Activated naive CD8-positive, alpha-beta T cell treated with anti-CD3 and anti-CD28 coated beads, Interleukin-2, amount 10 ng/mL, durations not matched to agents 7 days and 5 days (primary cell): ENCODE measurements at places on chromosomes 16 and 17.

GRCh38 chr16:49964973-49965372 is 60.1 kb upstream of the CNEP1R1 start:
- DNase-seq = no peak

DNA sequence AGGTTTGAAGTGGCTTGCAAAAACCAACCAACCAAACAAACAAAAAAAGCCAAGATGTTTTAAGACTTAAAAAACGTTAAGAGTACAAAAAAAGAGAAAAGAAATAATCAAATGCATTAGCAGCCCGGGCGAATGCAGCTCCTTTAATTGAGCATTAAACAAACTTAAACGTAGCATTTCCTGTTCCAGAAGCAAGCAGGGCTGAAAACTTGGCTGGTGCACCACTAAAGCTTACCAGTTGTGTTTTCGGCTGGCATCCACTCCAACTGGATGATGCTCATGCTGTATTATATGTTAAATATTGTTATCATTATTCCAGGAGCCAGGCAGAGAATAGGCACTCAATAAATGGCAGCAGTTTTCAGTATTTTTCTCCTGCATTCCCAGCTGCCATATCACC is 45.1 kb downstream of the IRX6 start:
- DNase-seq = no peak

DNA sequence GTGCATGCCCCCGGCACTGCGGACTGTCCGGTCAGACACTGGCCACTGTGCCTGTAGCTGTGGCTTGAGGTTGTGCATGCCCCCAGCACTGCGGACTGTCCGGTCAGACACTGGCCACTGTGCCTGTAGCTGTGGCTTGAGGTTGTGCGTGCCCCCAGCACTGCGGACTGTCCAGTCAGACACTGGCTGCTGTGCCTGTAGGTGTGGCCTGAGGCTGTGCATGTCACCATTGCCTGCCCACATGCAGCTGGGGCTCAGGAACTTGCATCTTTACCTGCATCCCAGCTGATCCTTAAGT is 5.2 kb downstream of the MTHFSD start:
- DNase-seq = no peak

DNA sequence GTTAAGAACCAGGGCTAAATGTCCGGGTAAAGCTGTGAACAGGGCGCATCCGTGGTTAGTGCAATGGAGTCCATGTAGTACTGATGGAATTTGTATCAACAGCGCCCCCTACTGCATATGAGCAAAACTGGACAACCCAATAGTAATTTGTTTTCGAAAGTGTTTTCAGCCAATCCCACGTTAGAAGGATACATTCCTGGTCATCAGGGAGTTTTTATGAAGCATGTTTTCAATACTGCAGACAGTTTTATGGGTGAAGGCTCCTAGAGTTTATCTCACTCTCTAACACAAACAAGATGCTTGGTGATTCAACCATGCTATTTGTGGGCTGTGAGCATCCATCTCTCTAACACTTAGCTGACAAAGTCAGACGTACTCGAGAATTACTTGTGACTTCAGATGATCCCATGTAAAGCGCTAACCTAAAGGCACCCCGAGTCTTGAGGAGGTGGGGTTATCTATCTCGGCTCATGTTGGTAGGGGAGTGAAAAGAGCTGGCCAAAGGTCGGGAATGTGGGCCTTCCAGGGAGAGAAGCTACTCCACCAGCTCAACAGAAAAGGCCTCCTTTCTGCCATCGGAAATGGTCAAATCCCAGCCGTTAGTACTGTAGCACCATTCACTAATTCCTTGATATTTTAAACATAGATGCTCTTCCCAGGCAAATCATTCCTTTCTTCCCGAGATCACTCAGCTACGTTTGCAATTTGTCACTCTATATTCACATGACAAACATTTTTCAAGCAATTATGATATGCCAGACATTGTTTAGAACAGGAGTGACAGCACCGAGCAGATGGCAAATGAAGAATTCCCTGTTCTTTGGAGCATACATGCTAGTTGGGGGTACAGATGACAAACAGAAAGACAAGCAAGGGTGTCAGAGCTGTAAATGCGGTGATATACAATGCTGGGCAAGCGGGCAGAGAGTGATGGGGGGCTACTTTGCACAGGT is 46.9 kb upstream of the HNF1B start:
- no peak for DNase-seq

DNA sequence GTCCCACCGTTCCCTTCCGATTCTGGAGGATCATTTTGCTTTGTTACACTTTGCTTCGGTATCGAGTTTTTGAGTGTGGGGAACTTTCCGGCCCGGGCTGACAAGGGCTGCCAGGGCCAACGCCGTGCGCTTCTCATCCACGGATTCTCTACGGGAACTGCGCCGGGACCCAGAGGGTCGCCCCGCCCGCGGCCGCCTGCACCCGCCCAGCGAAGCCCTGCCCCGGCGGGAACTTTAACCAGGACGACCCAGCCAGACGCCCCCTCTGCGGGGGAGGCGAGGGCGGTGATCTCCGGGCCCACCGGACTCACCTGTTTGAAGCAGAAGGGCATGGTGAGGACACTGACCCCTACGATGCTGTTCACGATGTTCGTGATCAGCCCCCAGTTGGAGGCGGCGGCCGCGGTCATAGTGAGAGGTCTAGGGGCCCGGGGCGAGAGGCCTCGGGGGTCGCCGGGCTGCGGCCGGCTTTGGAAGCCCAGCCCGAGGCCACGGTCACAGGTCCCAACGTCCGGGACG is 536 bp downstream of the SLC38A10 start:
- no peak for DNase-seq

GRCh38 chr17:1058423-1059130 is 61.6 kb downstream of the TIMM22 start:
- DNase-seq = peak; percentile 73

DNA sequence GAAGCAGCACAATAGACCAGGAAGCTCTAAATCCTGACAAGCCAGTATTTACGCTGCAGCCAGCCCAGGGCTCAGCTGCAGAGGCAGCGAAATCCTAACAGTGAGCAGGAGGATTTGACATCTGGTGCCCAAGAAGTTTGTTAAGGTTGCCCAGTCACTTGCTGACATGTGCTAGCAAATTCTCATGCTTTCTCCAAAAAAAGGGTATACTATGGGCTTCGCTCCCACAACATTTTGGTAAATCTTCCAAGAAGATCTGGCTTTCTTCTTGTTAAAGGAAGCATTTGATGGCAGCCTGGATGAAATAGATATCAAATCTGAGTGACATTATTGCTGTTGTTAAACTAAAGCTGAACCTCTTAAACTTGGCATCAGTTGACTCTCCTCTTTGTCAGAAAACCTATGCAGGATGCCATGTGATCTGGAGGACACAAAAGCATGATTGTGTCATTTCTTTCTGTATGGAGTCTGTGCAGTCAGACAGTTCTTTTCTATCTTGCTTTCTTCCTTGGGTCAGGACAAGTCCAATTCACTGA is 949.7 kb upstream of the RBFOX1 start:
- DNase-seq = no peak

- no peak for DNase-seq
Measured at GRCh38 chr17:63706336-63707082, 6.6 kb upstream of the LIMD2 start.

GRCh38 chr16:18959031-18959505 is 24.7 kb upstream of the TMC7 start:
- no peak for DNase-seq

DNA sequence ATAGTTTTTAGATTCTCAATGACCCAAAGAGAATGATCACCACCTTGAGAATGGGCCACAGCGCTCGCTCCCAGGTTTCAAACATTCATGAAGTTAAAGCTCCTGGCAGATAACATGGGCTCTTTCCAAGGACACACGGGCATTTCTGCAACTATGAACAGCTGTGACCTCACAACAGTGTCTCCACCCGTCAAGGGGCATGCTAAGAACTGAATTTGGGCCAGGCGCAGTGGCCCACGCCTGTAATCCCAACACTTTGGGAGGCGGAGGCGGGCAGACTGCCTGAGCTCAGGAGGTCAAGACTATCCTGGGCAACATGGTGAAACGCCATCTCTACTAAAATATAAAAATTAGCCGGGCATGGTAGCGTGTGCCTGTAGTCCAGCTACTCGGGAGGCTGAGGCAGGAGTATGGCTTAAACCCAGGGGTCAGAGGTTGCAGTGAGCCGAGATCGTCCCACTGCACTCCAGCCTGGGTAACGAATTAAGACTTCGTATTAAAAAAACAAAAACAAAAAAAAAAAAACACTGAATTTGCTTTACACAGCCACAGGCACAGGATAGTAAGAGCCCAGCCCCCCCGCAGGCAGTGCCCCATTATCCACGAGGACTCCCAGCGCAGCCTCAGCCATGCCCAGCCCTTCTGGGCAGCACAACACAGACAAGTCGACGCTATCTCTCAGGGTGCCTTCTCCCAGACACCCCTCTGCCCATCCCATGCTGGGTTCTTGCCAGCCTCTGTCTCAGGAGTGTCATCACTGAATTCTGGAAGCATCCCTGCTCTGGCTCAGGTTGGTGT is 7.2 kb downstream of the USP7 start:
- DNase-seq = no peak

- no peak for DNase-seq
Measured at GRCh38 chr16:78303946-78304345, 204.5 kb downstream of the WWOX start.

DNA sequence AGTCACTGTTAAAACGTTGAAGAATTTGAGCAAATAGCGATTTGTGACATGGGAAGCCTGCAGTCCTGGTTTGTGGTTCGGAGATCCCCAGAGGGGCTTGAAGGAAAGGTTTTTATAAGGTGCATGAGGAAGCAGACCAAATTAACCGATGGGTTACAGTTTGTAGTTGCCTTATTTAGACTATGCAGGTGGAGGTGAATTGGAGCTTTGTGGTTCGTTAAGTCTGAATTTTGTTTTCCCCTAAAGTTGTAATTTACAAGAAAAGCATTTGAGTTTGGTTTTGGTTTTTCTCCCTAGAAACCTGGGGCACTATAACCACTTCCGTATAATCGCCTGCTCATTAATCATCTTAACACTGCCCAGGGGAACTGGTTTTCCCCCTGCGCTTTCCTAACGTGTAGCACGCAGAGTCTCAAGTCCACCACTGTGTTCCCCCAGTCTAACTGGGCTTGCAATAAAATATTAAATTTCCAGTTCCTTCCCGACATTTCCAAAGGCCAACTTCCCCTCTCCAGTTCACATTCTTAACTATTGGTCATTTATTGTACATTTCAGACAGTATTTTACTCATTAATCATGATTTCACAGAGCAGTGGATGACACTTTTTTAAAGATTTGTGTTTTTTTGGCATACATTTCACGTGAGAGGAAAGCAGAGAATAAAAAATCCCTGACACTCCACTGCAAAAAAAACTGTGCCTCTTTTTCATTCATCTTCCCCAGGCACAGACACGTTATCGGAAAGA is 932 bp downstream of the ZNF267 start:
- DNase-seq = no peak

DNA sequence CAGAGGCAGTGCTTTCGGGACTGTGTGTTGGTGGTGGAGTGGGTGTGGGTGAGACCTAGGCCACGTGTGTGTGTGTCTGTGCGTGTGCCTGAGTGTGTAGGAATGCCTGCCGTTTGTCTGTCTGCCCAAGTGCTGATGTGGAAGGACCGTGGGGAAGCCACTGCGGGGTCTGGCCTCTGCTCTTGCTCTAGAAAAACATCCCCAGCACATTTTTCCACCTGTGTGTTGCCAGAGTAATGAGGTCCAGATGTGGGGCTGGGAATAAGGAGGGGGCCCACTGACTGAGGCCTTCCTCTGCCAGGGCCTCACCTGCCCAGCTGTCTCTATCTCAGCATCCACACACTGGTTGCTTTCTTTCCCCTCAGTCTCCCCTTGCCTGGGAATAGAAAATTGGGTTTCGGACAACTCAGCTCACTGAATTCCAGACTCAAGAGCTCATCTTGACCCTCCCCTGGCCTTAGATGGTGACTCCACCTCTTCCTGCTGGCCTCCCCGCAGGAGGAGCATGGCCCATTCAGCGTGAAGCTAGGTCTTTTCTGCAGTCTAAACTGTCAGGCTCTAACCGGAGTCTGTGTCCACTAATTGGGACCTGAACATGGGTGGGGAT is 7.6 kb downstream of the SGCA start:
- no peak for DNase-seq
